Muscle of back (tissue), 13 donors: ENCODE measurements at places on chromosomes 11 and 22. TPM values are rescaled to one million over a fixed set of nuclear protein-coding genes. Genes with fewer than 3 reads are reported as not detected.
A peak's percentile ranks its signal among the peaks of the same experiment; 100 is the strongest.

PSMD13 gene
- polyA plus RNA-seq = 98.9 TPM

OR52N4 gene
- polyA plus RNA-seq = not detected

MN1 gene
- 18.5 TPM for polyA plus RNA-seq

DNA sequence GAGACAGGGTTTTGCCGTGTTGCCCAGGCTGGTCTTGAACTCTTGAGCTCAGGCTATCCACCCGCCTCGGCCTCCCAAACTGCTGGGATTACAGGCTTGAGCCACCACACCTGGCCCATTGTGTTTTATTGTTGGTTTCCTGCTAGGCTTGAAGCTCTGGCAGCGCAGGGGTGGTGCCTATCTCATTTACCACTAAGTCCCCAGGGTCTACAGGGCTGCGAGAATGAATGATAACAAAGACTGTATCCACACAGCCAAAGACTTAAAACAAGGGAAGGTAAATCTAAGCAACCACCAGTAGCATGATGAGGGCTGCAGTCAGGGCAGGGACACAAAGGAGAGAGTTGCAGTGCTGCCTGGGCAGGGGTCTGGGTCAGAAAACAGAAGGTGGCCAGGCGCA, 37.3 kb upstream of the XBP1 start:
- DNase-seq = no peak

GRCh38 chr11:80346353-80347059, 905.7 kb upstream of the TENM4 start:
- DNase-seq = no peak

GRCh38 chr22:49783036-49783746, 44.5 kb downstream of the BRD1 start:
- no peak for DNase-seq

GRCh38 chr11:3129181-3129590, 35.9 kb downstream of the OSBPL5 start:
- DNase-seq = no peak

DNA sequence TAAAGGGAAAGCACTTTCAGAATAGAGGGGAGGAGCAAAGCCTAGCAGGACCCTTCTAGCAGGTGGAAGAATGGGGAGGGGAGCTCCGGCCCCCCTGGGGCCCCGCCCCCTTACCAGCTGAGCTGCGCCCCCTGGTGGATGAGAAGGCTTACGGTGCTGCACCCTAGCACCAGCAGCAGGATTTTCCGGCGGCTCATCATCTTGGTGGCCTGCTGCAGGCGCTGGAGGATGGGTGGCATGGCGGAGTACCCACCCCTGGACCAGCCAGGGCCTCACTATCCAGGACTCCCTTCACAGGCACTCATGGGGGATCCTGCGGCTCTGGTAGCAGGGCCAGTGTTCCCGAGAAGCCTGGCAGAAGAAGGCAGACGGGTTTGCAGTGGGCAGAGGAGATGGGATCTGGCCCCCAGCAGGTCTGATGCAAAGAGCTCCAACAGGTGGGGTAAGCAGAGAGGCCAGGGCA, 3.8 kb downstream of the GAL3ST3 start:
- peak; percentile 47 for DNase-seq
